ENCODE measurements at places on chromosomes 16 and 17. TPM values are rescaled to one million over a fixed set of nuclear protein-coding genes. Genes with fewer than 3 reads are reported as not detected.

The SIRT7 gene
- total RNA-seq: 32.8 TPM

The SSTR5 gene
- 0.38 TPM for total RNA-seq

The PLCG2 gene
- total RNA-seq: 3.8 TPM

The ITGA2B gene
- 1.8 TPM for total RNA-seq

The SRCIN1 gene
- total RNA-seq: 2.7 TPM

The ANKRD40CL gene
- not detected for total RNA-seq

The PDIA2 gene
- 0.77 TPM for total RNA-seq

The VTN gene
- 21.1 TPM for total RNA-seq

The RMI2 gene
- 26.4 TPM for total RNA-seq

The MVP gene
- 140 TPM for total RNA-seq

Measured in A549 treated with Hydrocortisone at 1 μM for 4 hours (cell line).